Activated CD8-positive, alpha-beta memory T cell treated with anti-CD3 and anti-CD28 coated beads, Interleukin-2, amount 50 U/mL, for 4 hours (primary cell): ENCODE measurements at places on chromosomes 4 and X.

DNA sequence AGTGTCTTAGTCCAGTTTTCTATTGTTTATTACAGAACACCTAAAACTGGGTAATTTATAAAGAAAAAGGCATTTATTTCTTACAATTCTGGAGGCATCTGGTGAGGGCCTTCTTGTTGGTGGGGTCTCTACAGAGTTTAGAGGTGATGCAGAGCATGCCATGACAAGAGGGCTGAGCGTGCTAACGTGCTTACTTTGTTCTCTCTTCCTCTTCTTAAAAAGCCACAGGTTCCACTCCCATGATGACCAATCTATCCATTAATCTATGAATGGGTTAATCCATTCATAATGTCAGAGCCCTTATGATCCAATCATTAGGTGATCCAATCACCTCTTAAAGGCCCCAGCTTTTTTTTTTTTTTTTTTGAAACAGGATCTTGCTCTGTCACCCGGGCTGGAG, 291.5 kb upstream of the GALNTL6 start:
- DNase-seq = no peak

- DNase-seq = no peak
Measured at GRCh38 chr4:176945334-176945733, 152.6 kb upstream of the VEGFC start.

DNA sequence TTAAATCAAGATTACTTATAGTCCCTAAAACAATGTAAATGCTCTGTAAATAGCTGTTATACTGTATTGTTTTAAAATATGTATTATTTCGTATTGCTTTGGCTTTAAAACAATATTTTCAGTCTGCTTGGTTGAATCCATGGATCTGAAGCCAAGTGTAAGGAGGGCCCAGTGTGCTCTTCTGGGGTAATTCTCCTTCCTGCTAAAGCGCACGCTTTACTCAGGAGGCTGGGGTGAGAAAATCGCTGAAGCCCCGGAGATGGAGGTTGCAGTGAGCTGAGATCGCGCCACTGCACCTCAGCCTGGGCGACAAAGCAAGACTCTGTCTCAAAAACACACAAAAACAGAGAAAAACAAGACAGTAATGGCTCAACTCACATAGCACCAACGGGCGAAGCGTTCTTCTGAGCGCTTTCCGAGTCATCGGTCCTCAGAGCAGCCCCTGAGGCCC, 391 bp upstream of the IDUA start:
- DNase-seq = no peak

DNA sequence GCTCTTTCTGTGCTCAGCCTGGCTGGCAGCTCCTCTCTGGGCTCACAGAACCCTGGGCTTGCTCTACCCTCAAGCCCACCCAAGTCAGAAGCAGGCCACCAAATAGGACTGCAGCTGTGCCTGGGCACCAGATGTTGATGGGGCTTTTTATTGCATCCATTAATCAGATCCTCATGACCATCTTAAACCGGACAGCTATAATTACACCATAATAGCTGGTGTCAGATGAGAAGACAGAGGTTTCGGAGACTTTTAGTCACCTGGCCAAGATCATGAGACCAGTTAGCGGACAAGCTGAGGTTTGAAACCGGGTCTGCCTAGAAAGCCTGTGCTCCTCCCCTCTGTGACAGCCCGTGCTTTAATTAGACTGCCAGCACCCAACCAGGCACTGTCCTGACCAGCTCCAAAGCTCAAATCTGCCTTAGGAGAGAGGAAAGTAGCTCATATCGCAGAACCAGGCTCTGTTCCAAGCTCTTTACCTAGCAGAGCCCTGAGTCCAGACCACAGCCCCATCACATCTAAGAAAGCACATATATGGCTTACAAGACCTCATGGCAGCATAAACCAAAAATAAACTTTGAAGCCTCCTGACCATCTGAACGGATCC, 88.9 kb downstream of the JAKMIP1 start:
- no peak for DNase-seq

DNA sequence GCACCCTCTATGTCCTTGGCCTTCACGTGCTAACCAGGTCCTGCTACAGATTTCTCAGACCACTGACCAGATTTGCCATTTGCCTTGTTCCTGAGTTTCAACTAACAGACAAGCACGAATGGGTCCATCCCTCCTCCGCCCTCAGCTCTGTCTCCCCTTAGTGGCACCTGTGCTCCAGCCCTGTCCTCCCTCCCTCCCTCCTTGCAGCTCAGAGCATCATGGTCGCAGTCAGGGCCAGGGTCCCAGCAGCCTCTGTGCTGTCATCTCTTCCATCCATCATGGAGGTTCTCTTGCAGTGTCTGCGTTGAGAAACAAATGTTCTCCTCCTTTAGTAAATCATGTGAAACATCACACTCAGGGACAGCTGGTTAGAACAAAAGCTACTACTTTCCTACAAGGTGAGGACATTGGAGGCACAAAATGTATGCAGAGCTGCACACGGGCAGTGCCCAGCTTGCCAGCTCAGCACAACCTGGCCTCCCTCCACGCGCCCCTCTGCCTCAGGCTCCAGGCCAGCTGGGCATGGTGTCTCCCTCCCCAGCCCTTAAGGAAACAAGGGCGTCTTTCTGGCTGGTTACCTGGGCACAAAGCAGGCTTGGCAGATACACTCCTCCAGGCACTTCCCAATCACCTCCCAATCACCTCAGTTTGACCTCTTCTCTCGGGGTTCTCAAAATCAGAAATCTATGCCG, 79.5 kb upstream of the ATP6AP2 start:
- DNase-seq = no peak

DNA sequence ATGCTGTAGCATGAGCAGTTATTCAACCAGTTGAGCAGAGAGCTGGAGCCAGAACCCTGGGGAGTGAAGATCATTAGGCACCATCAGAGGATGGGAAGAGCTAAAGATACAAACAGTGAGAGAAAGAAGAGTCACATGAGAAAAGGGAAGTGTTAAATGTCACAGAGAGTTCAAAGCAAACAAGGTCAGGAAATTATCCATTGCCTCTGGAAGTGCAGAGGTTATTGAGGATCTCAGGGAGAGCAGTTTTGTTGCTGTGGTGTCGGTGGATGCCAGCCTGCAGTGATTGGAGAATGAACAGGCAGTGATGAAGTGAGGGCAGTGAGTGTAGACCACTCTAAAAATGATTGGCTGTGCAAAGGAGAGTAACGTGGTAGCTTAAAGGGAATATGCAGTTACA, 17.7 kb downstream of the SPARCL1 start:
- DNase-seq = no peak

DNA sequence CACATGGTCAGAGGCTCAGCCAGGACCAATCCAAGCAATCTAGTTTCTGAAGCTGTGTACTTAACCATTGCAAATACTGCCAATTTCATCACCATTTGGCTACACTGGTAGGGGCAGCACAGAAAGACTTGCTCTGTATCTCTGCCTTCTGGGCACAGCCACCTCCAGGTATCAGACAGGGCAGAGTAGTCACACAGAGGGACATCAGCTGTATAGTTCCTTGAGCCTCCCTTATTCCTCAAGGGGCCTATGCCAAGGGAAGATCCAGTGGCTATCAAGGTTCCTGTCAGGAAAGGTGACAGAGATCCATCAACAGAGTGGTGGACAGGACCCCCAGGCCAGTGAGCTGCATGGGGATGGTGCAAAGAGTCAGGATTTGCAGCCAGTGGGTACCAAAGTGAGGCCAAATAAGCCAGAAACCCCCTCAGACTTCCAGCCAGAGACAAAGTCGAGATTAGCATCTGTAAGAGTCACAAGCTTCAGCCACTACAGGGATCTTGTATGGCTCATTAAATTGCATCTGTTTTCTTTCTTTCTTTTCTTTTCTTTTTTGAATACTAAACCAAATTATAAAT, 381.6 kb upstream of the CPEB2 start:
- no peak for DNase-seq

DNA sequence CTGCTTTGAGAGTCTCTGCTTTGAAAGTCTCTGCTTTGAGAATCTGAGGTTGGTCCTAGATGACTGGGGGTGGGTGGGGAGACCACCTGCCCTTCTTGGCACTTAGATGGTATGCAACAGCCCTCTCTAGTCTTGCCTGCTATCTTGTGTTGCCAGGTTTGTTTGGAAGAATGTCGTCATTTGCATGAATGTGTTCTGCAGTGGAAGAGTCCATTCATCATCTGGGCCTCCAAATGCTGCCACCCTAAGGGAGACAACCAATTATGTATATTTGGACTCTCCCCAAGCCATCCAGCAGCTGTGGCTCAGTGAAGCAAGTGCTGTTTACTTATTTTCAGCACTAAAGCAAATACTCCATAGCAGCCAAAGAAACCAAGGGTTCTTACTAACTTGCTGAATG, 44.6 kb upstream of the TRPC5OS start:
- DNase-seq = no peak

GRCh38 chrX:82320569-82320968, 1118.7 kb downstream of the SH3BGRL start:
- no peak for DNase-seq

DNA sequence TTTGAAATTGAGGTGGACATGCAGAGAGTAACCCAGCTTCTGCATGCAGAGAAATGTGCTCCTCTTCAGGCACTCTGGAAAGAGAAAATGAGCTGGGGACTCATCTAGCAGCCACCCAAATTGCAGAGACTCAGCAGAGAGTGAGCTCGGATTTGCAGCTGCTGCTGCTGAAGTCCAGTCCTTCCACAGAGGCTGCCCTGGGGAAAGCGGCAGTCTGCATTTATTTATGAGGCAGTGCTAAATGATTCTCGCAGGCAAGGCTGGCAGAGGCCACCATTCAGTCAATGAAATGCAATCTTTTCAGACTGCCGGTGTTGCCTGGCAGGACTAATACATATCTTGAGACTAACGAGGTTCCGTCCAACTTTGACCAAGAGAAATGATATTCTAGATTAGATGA, 404.8 kb downstream of the NLGN4X start:
- no peak for DNase-seq

GRCh38 chrX:341541-342101, 23.0 kb upstream of the GTPBP6 start:
- peak; percentile 10 for DNase-seq

GRCh38 chr4:122823476-122823875, 3.2 kb upstream of the FGF2 start:
- DNase-seq = no peak

GRCh38 chrX:16164748-16165147, 2.5 kb upstream of the MAGEB17 start:
- DNase-seq = no peak

DNA sequence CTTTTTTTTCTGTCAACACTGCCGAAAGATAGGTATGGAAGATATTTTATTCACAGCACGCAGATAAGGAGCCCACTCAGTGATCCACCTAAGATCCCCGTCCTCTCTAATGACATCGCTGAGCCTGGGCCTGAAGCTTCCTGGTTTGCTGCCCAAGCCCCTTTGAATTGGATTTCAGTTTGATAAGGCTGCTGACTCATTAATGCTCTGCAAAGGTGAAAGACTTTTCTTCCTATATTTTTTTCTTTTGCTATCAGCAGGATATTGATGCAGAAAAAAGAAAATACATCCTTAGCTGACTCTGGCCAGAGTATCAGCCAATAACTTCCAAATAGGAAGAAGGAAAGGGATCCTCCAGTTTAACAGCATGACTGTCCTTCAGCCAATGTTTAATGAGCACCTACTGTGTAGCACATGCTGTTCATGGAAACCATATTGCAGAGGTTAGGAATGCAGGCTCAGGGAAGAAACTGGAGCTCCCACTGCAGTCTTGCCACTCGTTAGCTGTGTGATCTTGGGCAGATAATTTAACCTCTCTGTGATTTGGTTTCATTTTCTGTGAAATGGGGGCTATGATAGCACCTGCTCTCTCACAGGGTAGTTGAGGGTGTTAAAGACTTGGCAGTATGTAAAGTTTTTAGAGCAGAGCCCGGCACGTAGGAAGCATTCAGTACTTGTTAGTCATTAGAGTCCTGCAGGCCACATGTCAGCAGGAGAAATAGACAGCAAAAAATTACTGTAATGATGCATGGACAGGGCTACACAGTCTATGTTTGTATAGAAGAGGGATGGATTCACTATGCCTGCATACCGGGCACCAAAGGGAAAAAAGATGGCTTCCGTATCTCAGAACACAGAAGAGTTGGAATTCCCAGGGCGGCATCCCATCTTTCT, 39.3 kb downstream of the EVC start:
- no peak for DNase-seq

GRCh38 chrX:98523026-98523425, 1639.3 kb downstream of the RPA4 start:
- no peak for DNase-seq

- no peak for DNase-seq
Measured at GRCh38 chr4:172650758-172651530, 517.7 kb upstream of the GALNT7 start.

DNA sequence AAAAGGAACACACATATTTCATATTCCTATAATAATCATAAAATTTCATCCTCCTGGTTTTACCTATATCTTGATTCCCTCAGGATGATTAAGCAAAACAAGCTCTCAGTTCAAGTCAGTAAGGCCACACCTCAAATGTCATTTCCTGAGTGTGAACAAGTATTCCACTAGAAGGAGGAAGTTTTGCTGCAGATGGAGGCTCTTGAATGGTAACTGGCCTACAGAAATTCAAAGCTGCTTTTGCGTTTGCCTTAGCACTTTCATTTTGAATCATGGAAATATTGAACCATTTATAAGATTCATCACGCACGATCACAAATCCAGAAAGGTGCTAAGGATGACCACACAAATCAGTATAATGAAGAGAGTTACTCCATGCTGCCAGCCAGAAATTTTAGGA, 254.4 kb upstream of the CXXC4 start:
- DNase-seq = no peak

GRCh38 chr4:158865520-158866177, 96.8 kb downstream of the FNIP2 start:
- no peak for DNase-seq

DNA sequence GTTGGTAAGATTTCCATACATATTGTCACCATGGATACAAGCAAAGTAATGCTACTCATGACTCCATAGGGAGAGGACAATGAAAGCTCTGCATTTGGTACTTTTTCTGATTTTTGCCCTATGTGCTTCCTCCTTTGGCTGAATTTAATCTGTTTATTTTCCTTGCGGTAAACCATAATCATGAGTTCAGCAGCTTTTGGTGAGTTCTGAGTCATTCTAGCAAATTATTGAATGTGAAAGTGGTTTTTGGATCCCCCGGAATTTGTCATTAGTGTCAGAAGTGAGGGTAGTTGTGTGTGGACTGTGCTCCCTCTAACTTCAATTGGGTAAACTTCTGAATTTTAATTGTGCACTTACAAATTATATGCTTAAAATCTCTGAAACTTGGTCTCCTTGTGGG, 170.3 kb downstream of the MOSPD2 start:
- DNase-seq = no peak

GRCh38 chr4:153676984-153677383, 7.1 kb upstream of the TLR2 start:
- no peak for DNase-seq

DNA sequence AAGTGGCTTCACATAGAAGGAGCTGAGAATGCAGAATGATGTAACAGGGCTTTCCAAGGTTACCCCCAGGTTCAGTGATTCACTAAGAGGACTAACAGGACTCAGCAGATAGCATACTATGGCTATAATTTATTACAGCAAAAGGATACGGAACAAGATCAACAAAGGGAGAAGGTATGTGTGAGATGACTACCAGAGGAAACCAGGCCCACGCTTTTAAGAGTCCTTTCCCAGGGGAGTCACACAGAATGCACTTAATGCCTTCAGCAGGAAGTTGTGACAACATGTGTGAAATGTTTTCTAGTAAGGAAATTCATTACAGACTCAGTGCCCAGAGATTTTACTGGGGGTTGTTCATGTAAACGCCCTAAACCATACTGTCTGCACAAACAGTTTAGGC, 373.6 kb upstream of the MAGEB2 start:
- no peak for DNase-seq
